ENCODE measurements at places on chromosomes 13 and 19.

GRCh38 chr13:86792153-86792651 is 879.0 kb upstream of the SLITRK5 start:
- no peak for DNase-seq

DNA sequence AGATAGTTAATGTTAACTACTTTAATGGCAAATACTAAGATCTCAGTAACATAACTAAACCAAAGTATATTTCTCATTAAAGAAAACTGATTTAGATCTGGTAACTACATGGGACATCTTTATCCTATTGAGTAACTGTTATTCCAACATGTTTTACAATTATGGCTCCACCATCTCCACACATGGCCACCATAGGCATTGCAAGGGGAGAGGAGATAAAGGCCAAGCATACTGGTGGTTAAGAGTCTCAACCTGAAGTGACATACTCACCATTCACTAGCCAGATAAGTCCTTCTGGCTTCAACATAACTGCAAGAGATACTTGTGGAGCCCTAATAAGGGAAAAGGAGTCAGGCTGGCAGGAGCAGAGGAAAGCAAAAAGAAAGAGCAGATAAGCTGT is 1586.4 kb upstream of the SPRY2 start:
- DNase-seq = no peak

DNA sequence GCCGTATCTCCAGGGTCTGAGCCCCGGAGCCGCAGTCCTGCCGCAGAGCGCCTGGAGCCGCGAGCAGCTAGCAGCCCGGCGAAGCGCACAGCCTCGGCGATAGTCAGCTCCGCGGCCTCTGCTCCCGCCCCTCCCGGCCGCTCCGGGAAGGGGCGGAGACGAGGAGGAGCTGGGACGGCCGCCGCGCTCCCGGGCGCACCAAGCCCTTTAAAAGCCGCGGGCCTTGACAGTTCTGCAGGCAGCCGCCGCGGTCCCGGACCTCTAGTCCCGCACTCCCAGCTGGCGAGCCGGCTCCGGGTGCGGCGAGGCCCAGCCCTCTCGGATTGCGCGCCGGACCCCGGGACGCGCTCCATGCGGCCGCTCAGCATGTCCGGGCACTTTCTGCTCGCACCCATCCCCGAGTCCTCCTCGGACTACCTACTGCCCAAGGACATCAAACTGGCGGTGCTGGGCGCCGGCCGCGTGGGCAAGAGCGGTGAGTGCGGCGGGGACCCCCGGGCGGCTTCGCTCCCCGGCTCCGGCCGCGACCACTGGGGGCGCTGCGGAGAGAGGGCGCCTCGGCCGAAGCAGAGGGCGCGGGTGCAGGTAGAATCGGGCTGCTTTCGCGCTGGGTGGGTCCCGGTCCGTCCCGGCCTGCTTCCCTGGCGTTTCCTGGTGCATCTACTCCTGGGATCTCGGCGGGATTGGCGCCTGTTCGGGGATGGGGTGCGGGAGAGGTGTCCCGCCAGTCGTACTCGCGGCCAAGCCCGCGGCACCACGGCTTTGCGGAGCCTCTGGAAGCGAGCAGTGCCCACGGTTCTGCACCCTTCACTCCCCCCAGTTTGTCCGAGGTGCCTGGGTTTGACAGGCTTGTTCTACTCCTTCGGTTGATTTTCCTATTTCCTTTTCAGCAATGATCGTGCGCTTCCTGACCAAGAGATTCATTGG is at the start of gene RASL11A:
RASL11A (plus strand) TSS at position 237 of the 927 bp plus-strand sequence; CDS start at position 352, 115 bp downstream.
- DNase-seq = peak; percentile 88

- no peak for DNase-seq
Observed at GRCh38 chr13:98473135-98473787, 103.6 kb downstream of the STK24 start.

GRCh38 chr13:28582892-28583240 is 76.1 kb upstream of the POMP start:
- DNase-seq = no peak

- DNase-seq = peak; percentile 62
Observed at GRCh38 chr19:2015608-2015950, at the start of gene BTBD2. BTBD2 (minus strand) TSS chr19:2015714; CDS start chr19:2015703, 11 bp downstream.

GRCh38 chr19:49565261-49565660 is 15.1 kb downstream of the NOSIP start:
- no peak for DNase-seq

- DNase-seq = no peak
Observed at GRCh38 chr19:41929536-41930071, 1.4 kb upstream of the ERFL start.

GRCh38 chr13:46578590-46578975 is 25.6 kb downstream of the LRCH1 start:
- DNase-seq = no peak

- no peak for DNase-seq
Observed at GRCh38 chr13:80586356-80586755, 245.4 kb upstream of the SPRY2 start.

GRCh38 chr13:39224671-39225240 is 186.5 kb downstream of the NHLRC3 start:
- DNase-seq = no peak

- peak; percentile 97 for DNase-seq
Observed at GRCh38 chr13:97975848-97976609, 22.6 kb downstream of the IPO5 start.

- DNase-seq = no peak
Observed at GRCh38 chr19:44741258-44741731, 7.2 kb upstream of the BCL3 start.
